Cerebellar nuclear complex (tissue), 1 donor: ENCODE measurements at places on chromosomes 1 and 21.

- no peak for DNase-seq
Observed at GRCh38 chr1:205190845-205191577, 20.5 kb downstream of the DSTYK start.

GRCh38 chr1:162697140-162697895 lies 65.1 kb downstream of the DDR2 start:
- no peak for DNase-seq

- no peak for DNase-seq
Observed at GRCh38 chr1:235659186-235659771, 9.7 kb upstream of the GNG4 start.

GRCh38 chr1:5903680-5904079 lies 88.5 kb downstream of the NPHP4 start:
- no peak for DNase-seq

DNA sequence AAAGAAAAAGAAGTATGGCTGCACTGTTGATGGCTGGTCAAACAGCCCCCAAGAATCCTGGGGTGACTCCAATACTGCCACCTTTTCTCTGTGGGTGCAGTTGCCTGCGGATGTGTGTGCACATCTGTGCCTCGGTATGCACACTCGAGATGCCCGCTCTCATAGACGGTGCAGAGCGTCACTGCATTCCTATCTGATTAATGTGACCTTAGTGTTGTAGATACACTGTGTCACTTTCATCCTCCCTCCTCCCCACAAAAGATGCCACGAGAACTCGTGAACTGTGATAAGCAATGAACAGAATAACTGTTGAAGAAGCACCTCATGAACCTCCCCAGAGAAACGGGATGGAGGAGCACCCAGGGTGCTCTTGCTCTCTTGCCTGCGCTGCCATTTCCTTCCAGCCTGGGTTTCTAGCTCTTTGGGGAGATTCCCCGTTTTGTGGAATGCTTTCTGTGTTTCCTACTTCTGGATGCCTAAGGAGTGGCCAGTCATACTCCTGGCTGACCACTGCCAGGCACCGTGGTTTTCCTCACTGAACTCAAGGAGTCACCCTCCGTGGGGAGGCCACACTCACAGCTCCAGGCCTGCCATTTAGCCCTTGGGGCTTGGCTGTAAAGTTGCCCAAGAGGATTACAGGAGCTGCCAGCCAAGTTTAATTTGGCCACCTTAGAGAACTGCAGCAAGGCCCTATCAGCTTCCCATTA lies 32.0 kb downstream of the NTPCR start:
- no peak for DNase-seq

DNA sequence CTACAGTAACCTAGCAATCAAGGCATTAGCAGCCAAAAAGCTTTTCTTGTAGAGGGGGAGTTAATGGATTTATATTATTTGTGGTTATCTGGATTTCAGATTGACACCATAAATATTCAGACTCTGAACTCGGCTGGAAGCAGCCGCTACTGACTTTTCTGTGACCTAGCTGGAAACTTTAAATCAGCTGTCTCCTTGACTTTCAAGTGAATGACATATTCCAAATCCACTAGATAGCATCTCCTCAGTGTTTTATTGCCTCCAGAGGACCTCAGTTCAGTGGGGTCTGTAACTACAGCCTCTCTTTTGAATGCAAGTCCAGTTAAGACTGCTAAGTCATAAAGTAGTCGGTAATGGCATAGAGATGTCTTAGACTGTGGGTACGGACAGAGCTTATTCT lies 448.5 kb downstream of the NUF2 start:
- no peak for DNase-seq

DNA sequence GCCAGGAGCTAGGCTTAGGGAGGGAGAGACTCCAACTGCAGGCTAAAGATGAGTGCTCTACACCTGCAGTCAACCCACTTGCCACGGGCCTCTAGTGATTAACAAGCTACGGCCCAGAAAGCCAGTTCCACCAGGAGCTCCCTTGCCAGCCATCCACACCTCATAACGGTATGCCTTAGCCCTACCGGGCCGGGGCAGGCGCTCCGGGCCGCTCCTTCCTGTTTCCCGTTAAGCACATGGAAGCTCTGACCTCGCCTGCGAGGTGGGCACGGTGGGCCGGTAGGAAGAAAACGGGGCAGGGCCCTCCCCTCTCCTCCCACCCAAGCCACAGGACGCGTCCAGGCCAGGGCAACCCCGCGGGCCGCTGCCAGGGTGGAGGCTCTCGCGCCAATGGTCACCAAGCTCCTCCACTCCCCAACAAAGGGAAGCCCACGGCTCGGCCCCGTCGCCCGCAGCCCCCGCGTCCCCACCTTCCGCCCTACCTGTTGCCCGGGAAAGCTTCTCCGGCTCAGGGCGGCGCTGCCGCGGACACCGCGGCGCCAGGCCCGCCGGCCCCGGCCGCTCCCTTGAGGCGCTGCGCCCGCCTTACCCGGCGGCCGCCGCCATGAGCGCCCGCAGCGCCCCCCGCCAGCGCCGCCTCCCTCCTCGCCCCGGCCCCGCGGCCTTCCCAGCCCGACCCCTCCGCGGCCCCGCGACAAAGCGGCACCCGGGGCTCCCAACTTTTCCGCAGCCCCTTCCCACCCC lies 627 bp downstream of the CERS2 start:
- DNase-seq: no peak

DNA sequence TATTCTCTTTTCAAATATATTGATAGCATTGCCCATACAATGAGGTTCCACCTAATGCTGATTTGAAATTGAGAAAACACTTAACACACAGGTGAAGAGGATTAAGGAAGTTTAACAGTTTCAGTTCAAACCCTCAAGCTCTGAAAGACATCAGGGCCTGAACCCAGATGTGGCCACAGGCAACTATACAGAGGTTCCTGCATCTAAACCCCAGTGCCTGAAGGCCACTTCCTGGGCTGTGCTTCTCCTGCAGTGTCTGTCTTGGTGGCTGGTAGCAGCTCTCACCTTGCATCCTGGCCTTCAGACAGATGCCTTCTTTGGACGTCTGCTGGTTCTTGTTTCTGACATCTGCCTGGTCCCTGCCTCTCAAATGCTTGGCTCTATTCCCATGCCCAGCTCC lies 25.1 kb upstream of the NGF start:
- DNase-seq: no peak

GRCh38 chr1:94719926-94720793 lies 100.0 kb upstream of the SLC44A3 start:
- no peak for DNase-seq

- DNase-seq: no peak
Observed at GRCh38 chr21:32007456-32007855, 134.6 kb downstream of the HUNK start.

GRCh38 chr1:248406721-248407692 lies 4.2 kb downstream of the OR2T1 start:
- no peak for DNase-seq

GRCh38 chr1:118115567-118116295 lies 69.3 kb downstream of the SPAG17 start:
- no peak for DNase-seq

DNA sequence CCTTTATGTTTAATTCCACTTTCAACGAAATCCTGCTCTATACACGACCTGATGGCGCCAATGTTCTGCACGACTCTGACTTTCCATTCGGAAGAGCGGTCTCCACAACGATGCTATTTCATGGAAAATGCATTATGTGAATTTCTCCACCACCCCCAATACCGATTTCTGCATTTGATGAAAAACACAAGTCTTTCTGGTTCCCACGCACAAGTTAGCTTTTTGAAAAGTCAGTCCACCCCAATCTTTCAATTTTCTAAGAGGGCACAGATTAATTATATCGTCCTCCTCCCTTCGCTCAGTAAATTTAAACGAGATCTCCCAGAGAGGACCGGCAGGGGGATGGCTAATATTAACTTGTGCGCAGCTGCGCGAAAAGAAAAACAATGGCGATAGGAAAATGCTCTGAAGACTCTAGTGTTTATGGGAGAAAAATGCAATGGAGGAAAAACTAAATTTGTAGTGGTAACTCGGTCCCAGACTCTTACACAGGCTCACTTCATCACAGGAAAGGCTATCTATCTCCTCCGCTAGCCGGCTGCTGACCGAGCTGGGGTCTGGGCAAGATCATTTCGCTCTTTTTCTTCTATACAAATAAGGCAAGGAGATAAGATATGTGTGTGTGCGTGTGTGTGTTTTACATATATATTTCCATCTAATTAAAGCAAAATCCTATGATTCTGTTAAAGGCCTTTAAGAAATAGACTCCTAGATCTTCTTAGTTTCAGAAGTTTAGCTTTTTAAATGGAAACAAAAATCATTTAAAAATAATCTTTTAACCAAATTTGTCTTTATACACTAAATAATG lies 1.2 kb upstream of the LHX8 start:
- no peak for DNase-seq

DNA sequence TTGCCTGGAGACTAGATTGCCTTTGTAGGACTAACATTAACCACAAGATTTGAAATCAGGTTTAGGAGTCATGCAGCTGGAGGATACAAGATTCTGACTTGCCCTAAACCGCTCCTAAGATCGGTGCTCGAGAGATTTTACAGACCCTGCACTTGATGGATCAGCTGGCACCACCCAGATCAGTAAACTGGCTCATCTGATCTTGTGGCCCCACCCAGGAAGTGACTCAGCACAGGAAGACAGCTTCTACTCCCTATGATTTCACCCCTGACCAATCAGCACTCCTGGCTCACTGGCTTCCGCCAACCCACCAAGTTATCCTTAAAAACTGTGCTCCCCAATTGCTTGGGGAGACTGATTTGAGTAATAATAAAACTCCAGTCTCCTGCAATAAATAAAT lies 876 bp upstream of the CATSPERE start:
- DNase-seq: no peak

- no peak for DNase-seq
Observed at GRCh38 chr1:236275586-236275985, 6.2 kb downstream of the ERO1B start.

DNA sequence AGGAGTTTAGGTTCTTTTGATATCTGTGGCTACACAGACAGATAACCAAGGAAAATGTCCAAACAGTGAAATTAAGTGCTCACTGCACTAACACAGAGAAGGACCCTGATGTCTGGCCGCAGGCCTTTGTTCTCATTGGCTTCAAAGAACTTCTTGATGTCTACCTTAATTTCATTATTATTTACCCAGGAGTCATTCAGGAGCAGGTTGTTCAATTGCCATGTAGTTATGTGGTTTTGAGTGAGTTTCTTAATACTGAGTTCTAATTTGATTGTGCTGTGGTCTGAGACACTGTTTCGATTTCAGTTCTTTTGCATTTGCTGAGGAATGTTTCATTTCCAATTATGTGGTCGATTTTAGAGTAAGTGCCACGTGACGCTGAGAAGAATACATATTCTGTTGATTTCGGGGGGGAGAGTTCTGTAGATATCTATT lies 15.2 kb upstream of the LGALS8 start:
- DNase-seq: no peak

- DNase-seq: no peak
Observed at GRCh38 chr1:42964044-42964812, 5.6 kb upstream of the SLC2A1 start.

- no peak for DNase-seq
Observed at GRCh38 chr1:194870860-194871259, 1684.4 kb upstream of the B3GALT2 start.

GRCh38 chr1:48735796-48736195 lies 40.9 kb downstream of the BEND5 start:
- DNase-seq: no peak

DNA sequence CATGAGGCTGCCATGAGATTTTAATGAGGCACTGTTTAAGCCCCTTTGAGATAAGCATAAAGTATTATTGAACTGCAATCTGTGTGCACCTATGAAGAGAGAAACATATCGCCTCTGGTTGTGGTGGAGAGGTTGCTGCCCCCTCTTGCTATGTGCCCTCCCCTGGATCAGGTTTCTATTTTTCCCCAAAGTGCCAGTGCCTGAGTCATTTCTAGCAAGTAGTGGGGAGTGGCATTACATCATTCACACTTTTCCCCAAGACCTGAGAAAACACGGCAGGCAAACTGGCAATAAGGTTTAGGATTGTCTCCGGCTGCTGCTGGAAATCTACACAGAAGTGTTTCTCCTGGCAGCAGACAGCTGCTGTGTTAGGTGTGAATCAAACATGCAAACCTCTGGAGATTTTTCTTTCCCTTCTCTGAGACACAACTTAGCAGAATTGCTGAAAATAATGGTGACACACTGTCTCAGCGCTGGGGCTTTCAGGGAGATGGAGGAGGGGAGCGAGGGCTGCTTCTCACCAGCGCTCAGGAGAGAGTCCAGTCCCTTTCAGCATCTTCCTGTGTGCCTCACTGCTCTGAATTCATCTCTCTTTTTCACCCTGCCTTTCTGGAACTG lies 13.7 kb upstream of the RGS16 start:
- no peak for DNase-seq

- no peak for DNase-seq
Observed at GRCh38 chr1:198201956-198202784, 45.4 kb downstream of the NEK7 start.

DNA sequence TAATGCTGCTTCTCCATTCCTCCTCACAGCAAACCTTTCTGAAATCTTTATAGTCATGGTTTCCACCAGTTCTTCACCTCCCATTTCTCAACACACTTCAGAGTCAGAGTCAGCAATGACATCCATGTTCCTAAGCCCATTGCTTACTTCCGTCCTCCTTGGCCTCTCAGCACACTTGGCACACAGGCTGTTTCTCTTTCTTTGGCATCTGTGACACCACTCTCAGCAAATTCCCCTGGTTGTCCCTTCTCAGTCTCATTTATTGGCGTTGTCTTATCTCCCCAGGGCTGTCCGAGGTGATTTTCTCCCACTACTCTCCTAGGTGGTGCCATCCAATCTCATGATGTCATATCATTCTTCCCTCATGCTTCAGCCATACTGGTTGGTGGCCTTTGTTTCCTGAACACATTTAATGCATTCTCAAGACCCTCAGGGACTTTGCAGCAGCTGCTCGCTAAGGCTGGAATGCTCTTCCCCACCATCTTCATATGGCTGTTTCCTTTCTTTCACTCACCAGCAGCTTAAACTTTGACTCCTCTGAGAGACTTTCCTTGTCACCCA lies 3.3 kb upstream of the LGALS8 start:
- no peak for DNase-seq

DNA sequence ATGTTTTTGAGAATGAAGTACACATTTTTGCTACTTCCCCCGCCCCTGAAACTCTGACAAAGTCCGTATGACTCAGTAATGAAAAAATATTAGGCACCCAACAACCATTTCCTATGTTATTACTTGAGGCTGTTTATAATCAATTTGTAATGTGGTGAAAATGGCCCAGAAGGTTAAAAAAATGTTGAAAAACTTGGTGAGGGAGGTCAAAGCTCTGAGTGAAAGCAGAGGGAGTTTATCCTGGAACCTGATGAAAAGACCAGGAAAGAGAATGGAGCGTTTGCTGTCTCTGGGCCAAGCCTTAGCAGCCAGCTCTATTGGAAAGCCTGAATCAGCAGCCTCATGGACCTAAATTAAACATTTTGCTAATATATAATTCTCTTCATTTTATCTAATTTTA lies 367.7 kb upstream of the NEGR1 start:
- no peak for DNase-seq

DNA sequence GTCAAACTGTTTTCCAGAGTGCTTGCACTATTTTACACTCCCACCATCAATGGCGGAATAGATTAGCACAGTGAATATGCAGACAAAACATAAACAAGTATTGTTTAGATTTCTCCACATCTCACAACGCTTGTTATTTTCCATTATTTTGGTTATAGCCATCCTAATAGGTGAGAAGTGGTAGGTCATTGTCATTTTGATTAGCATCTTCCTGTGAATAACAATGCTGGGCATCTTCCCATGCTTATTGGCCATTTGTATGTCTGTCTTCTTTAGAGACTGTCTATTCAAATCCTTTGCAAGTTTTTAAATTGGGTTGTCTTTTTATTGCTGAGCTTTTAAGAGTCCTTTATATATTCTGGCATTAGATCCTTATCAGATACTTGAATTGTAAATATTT lies 54.7 kb downstream of the LRRC71 start:
- no peak for DNase-seq

GRCh38 chr1:31904339-31905092 lies 33.7 kb downstream of the PTP4A2 start:
- no peak for DNase-seq
